Activated naive CD8-positive, alpha-beta T cell treated with anti-CD3 and anti-CD28 coated beads for 36 hours (primary cell): ENCODE measurements at places on chromosomes 6 and 20. TPM values are rescaled to one million over a fixed set of nuclear protein-coding genes. Genes with fewer than 3 reads are reported as not detected.

Gene CYP39A1
- not detected for total RNA-seq

Gene SLC2A10
- total RNA-seq, result 0.08 TPM

- no peak for DNase-seq
Observed at GRCh38 chr20:1637755-1638154, 17.9 kb upstream of the SIRPB1 start.

GRCh38 chr6:52900536-52900935, 9.0 kb downstream of the GSTA3 start:
- no peak for DNase-seq

DNA sequence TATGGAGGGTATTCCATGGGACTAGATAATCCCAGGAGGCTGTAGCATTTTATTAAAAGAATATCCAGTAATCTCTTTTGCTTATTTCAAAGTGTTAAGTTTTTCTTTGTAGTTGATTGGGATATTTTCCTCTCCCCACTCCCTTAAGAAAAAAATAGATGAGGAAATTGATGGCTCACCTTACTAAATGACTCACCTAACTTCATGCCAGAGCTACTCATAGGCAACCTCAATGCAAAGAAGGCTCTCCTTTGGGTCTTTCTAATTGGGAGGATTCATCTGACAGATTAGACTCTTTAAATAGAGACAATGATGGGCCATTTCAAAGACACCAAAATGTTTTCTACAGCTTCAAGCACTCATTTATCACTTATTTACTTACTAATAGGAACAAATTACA, 528.5 kb upstream of the BTBD3 start:
- no peak for DNase-seq

GRCh38 chr6:1403851-1404712, 14.7 kb downstream of the FOXF2 start:
- DNase-seq, result no peak

DNA sequence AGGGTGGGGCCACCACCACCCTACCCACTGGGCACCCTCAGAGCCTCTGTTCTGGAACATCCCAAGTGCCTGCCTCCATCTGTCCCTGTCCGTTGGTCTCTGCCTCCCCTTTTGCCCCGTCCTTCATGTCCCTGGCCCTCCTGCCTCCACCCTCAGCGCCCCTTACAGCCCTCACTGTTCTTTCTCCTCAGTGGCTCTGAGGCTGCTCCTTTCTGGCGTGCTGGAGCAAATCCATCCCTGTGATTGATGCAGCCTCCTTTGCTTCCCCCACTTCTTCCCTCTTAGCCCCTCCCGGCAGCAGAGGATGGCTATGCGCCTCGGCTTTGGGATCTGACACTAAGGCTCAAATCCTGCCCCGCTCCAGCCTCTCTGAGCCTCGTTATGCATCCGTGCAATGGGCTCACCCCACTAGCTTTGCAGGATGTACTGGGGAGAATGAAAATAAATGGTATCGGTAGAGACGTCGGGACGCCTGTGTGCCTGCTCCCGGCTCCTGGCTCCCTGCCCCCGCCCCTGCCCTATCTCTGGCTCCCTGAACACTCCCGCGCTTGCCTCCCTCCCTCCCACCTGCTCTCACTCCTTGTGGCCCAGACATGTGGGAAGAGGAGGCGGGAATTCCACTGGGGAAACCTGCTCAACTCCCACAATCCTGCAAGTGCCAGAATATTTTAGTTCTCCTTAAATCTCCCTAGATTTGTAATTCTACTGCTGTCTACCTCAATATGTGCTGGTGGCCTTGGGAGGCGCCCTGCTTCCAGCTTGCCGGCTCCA, 13.1 kb downstream of the VSTM2L start:
- no peak for DNase-seq

GRCh38 chr6:70371454-70372105, 41.7 kb upstream of the FAM135A start:
- DNase-seq, result no peak

DNA sequence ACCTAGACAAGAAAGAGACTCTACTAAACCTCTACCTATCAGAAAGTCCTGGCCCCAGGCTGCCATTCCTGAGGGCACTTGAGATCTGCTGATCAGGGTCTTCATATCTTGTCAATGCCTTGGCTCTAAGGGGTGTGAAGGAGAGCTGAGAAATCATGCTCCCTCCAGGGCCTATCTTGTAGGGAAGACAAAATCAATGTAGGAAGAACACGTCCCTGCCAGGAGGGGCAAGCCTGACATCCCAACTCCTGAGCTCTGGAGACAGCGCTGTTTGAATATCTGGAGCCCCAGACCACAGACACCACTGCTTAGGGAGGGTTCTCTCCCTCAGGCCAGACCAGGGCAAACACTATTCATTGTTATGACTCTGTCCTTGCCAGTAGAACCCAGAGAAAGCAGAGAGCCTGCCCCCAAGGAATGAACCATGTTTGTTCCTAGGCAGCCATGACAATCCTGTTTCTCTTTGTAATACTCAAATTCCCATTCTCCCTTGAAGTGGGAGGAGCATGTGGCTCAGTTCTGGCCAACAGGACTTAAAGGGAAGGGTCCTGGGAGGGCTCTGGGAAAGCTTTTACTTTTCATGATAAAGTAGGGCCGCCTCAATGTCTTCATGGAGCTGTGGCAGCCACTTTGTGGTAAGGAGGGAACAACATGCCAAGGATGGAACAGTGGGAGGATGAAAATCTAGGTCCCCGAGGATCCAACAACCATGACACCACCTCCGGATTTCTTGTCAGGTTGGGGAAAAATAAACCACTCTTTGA, 1.8 kb upstream of the FASTKD5 start:
- DNase-seq, result no peak
